ENCODE measurements at places on chromosomes 12 and 14.

GRCh38 chr14:72164420-72165228, 232.4 kb downstream of the RGS6 start:
- DNase-seq, result no peak

DNA sequence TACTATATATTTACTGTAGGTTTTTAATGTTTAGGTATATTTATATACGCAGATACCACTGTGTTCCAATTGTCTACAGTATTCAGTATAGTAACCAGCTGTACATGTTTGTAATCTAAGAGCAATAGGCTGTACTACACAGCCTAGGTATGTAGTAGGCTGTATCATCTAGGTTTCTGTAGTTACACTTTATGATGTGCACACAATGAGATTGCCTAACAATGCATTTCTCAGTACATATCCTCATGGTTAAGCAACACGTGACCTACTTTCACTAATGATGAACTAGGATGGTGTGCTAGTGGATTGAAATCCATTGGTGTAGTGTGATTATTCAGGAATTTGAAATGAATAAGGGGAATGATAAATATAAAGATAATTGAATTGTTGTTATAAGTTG, 77.7 kb downstream of the ETNK1 start:
- no peak for DNase-seq

DNA sequence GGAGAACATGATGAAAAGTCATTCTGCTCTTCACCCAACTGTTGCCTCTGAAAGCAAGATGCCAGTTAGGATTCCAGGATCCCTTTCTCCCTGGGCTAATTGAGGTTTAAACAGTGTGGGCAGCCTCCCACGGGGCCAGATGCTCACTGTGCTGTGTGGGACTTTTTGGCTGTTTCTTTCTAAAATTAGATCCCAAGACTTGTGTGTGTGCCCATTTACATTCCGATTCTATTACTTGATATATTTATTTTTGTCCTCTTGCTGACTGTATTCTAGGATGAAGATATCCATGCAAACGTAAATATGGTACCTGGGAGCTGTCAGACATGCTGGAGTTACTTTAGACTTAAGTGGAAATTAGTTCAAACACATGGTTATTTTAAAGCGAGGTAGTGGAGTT, 6.2 kb downstream of the IFT43 start:
- DNase-seq, result no peak

DNA sequence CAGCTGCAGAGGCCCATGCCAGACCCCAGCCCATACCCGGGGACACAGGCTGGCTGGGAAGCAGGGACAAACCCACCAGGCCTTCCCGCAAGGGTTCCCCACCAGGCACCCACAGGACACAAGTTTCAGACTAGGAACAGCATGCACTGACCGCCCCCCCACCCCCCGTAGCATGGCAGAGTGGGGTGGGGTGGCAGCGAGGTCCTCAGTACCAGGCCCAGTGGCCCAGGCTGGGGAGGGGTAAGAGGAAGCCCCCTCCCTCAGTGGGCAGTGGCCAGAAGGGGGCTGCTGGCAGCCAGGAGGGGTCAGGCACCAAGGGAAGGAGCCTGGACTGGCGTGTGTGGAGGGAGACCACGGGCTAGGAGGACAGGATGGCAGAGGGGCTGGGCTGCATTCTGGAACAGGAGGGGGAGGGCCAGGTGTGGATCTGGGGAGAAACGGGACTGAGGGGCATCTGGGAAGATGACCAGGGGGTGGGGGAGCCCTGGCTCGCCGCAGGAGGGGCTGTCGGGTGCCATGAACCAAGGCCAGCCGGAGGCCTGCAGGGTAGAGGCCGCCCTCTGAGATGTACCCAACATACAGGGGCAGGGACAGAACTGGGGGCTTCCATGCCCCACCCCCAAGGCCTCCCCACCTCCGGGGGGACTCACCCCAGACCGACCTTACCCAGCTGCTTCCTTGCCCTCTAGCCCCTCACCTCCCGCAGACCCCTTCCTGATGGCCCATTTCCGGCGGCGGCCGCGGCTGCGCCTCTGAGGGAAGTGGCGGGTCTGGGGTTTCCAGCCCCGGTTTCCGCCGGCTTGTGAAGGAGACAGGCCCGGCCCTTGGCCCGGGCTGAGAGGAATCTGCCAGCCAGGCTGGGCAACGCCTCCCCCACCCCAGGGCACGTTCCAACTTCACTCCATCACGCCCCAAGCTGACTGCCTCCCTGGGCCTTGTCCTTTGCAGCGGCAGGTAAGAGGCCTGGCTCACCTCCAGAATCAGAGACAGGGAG, 5.6 kb upstream of the JAG2 start:
- no peak for DNase-seq

DNA sequence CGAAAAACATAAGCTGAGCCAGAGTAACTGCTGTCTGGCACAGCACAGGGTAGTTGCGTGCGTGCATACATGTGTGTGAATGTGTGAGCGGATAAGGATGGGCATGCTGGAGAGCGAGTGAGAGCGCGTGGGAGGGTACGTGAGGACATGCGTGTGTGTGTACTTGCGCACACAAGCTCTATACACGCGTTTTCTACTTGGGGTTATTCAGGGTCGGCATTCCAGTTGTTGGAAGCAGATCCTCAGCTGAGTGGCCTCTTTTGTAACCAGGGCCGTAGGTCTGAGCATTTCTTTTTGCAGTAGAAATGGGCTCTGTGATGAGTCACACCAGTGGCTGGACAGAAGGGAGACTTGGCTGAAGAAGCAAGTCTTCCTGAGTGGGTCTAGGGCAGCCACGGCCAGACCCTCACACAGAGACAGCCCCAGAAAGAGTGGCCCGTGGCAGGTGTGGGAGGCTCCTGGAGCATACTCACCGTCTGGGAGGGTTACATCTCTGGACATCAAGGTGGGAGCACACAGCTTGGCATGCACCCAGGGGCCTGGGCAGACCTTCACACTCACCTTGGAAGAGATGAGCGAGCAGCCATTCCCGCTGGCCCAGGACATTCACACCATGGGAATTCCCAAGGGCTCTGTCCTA, 78.0 kb downstream of the LRRC74A start:
- DNase-seq, result no peak

DNA sequence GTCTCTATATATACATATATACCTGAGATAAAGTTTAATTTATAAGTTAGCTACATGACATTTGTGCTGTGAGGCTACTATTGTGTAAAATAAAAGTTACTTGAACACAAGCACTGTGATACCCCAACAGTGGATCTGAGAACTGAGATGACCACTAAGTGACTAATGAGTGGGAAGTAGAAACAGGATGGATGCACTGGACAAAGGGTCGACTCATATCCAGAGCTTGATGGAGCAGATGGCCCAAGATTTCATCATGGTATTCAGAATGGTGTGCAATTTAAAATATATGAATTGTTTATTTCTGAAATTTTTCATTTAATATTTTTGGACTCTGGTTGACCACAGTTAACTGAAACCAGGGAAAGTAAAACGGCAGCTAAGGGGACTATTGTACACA, 908.6 kb upstream of the MDGA2 start:
- DNase-seq, result no peak

DNA sequence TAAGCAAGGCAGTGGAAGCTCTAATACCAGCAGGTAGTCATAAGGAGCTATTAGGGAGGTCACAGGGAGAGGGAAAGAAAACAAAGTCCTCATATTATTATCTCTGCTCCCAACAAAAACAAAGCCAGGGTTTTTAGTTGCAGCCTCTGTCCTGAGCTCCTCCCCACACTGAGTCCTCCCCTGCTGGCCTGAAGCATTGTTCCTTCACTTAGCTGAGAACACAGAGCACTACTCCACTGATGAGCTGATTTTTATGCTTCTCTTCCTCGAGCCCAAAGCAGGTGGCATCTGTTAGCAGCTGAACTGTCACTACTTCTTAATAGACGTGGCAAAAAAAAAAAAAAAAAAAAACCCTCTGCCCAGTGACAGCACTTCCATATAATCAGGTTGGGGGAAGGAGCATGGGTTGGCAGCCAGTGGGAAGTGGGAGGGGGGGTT, 10.5 kb upstream of the STAC3 start:
- no peak for DNase-seq

DNA sequence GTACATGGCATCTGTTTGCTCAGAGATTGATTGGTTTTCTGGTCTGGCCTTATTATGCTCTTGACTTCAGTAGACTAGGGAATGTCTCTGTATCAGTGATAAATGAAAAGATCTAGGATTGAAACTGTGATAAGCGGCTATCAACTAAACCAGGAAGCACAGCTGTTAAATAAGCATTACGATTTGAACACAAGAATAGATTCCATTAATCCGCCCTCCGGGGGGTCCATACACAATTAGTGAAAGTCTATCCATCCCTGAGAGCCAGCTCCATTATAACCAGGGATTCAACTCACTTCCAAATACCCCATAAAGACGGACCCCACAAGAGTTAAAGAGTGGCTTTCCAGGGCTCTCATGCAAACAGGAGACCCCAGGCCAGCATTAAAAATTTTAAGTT, 279.0 kb downstream of the GRIN2B start:
- no peak for DNase-seq

DNA sequence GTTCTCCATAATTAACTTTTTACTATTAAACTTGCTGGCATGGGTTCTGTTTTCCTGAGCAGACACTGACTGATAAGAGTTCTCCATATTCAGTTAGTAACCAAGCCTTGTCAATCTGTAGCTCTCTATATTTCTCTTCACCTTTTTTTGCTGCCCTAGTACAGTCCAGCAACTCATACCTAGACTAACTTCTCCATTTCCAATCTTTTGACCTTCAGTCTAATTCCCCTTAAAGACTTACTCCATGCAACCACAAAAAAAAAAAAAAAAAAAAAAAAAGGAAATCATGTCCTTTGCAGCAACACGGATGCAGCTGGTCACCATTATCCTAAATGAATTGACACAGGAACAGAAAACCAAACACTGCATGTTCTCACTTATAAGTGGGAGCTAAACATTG, 125.7 kb upstream of the KRAS start:
- DNase-seq, result no peak

DNA sequence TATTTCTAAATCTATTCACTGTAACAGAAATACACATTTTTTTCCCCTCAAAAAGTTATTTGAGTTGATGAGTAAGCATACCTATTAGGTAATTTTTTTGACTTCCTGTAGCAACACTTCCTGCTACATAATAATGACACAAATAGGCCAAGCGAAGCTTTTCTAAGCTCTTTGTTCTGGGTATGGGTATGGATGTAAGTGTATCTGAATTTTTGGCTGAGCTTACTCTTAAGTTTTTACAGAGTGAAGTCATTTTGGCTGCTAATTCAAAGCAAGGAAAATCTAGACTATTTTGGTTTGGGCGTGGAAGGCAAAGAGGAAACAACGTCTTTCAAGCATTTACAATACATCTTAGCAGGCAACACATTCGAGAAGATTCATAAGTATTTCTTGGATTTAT, 1206.0 kb upstream of the FLRT2 start:
- DNase-seq, result no peak

DNA sequence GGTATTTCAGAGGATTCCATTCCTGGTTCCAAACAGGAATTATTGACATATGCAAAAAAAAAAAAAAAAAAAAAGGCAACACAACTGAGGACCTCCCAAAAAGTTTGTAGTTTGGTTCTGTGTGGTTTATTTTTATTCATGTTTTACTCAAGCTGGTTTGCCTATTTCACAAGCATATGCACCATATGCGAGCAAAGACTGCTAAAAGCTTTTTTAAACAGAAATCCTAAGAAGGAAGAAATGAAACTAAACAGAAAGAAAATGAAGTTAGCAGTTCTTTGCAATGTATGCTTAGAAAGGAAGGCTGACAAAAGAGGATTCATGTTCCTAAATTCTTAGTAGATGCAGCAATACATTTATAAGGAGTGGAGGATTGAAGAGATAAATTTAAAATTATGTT, 487.6 kb upstream of the FLRT2 start:
- DNase-seq, result no peak

DNA sequence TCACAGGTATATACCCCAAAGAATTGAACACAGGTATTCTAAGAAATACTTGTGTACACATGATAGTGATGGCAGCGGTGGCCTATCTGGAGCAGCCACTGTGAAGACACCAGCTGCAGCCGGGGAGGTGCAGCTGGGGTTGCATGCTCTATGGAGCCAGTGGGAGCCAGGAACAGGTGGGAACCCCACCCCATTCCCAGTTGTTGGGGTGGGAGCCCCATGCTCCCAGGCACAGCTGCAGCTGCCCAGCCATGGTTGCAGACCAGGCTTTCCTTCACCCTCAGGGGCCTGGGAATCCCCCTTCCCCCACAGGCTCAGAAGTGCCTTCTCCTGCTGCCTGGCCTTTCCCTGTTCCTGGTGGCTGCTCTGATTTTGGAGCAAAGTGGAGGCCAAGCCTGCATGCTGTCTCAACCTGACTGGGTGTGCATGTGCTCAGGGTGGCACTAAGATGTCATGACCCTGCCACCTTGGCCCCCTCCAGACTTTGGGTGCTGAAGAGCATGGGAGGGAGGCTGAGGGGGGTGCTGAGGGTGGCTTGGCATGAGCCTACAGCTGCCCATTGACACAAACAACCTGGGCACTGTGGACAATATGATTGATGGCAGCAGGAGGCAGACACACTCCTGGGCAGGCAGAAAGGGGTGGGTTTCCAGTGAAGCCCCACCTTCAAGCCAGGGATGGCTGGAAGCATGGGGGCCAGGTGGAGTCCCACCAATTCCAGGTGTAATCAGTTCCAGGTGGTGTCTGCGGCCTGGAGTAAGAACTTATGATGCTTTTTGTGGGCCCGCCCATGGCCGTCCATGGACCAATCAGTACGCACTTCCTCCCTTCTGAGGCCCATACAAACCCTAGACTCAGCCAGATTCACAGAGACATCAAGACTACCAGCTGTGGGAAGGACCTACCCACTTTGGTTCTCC, 234.7 kb downstream of the ADGRD1 start:
- DNase-seq, result no peak

- DNase-seq, result no peak
Measured at GRCh38 chr14:100709289-100710284, 17.1 kb upstream of the DLK1 start.

GRCh38 chr14:93263416-93263815, 56.4 kb downstream of the UBR7 start:
- no peak for DNase-seq

All from DMS79 treated with DMSO at 0.1 percent for 48 hours (cell line).